ENCODE measurements at places on chromosomes 11 and 22. TPM values are rescaled to one million over a fixed set of nuclear protein-coding genes. Genes with fewer than 3 reads are reported as not detected.

DNA sequence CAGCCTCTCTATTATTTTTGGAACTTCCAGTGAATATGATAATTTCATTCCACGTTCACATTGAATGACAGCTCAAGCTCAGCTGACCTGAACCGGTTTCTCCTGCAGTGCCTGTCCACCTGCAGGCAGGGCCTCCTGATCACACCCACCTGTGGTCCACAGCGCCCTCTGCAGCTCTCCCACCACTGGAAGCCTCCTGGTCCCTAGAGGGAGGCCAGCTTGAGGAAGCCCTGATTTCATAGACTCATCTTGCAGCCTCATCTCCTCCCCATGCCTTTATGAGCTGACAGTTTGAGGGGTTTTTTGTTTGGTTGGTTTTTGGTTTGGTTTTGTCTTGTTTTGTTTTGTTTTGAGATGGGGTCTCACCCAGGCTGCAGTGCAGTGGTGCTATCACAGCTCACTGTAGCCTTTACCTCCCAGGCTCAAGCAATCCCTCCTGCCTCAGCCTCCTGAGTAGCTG is 29.9 kb upstream of the MALAT1 start:
- DNase-seq, result peak; percentile 49

DNA sequence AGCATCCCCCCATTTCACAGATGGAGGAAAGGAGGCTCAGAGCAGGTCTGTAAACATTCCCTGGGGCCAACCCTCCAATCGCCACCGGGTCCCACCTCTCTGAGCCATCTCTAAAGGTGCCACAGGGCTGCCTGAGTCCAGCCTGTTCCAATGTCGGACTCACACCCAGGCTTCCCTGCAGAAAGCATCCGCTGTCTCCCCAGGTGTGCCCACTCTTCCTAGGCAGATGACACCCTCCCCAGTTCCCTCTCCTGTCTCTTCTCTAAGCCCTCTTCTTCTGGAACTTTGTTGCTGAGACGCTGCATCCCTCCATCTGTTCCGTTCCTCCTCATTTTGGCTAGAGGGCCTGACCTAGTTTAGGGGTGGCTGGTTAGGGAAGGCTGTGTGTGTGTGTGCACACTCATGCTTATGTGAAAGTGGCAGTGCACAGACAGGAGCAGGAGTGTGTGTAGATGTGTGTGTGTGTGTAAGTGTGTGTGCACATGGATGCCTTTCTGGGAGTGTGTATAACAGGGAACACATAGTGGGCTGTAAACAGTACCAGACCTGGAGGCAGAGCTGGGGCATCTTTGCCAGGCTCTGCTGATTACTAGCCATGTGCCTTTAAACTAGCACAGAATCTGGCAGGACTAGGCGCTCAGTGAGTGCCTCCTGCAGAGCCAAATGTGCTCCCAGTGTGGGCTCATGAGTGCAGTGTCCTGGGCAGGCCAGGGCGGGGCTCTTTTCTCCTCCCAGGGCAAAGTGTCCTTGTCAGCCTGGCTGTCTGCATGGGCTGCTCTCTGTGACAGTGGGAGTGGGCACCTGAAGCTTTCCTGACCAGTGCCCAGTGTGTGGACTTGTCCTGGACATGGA is 77.3 kb upstream of the NECTIN1 start:
- no peak for DNase-seq

DNA sequence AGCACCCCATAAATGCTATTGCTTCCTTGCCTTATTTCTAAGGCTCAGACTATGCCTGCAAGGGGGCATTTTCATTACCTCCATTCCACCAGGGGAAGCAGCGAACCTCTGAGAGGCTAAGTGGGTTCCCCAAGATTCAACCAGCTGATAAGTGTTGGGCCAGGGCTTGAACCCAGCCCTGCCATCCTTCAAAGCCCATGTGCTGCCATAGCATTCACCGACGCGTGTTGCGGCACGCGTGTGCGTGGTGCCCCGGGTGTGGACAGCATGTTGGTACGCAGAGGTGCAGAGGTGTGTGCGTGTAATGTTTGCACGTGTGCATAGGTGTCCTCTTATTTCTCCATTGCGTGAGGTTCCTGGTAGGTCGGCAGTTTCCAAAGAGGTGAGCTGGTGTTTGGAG is 66.0 kb upstream of the PPARA start:
- DNase-seq, result no peak

- DNase-seq, result no peak
Observed at GRCh38 chr22:31277741-31278140, 14.5 kb downstream of the PIK3IP1 start.

The B3GAT1 gene
- total RNA-seq, result 1.3 TPM
